Endothelial cell (in vitro differentiated cells): ENCODE measurements at places on chromosomes 11 and 22. TPM values are rescaled to one million over a fixed set of nuclear protein-coding genes. Genes with fewer than 3 reads are reported as not detected.
A peak's percentile ranks its signal among the peaks of the same experiment; 100 is the strongest.

OR2AG1 gene
- not detected for total RNA-seq

RGL4 gene
- total RNA-seq, result 0.15 TPM

CARD18 gene
- not detected for total RNA-seq

SYT13 gene
- total RNA-seq, result 1.4 TPM

APOBEC3B gene
- 1.0 TPM for total RNA-seq

OAF gene
- total RNA-seq, result 15.5 TPM

DNA sequence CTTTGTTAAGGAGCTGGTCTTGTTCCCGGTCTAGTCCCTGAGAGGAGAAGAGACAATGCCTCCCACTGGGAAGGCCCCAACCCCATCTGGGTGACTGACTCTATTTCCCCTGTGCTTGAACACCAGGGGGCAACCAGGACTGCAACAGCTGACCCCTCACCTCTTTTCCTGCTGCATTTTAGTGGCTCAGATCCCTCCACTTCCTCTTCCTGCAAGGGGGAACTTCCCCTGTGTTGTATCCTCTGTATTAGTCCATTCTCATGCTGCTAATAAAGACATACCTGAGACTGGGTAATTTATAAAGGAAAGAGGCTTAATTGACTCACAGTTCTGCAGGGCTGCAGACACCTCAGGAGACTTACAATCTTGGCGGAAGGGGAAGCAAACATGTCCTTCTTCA, 84.3 kb upstream of the LMO1 start:
- DNase-seq, result no peak

DNA sequence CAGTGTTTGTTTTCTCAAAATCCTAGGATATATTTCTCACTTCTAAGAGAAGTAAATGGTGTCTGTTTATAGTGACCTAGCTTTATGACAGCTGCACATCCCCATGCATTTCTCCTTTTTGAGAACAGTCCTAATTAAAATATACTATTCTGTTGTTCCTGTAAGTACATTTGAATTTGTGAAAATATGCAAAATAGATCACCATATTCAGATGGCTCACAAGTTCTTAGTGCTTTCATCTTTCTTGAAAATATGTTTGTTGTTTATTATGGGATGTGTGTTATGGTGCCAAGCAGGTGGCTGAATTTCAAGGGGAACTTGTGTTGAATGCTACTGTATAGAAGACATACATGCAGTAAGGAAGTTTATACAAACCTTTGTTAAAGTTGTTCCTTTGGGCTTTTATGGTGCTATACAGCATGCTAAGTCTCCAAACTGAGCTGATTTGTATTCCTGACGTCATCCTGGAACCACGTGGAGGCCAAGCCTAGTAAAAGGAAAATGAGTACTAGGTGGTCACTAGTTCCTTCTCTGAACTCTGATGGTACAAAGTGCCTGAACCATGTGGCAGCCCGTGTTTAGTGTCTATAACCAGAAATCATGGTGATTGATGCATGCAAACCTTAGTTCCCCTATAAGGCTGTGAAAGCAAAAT, 7.8 kb upstream of the VSTM5 start:
- no peak for DNase-seq

DNA sequence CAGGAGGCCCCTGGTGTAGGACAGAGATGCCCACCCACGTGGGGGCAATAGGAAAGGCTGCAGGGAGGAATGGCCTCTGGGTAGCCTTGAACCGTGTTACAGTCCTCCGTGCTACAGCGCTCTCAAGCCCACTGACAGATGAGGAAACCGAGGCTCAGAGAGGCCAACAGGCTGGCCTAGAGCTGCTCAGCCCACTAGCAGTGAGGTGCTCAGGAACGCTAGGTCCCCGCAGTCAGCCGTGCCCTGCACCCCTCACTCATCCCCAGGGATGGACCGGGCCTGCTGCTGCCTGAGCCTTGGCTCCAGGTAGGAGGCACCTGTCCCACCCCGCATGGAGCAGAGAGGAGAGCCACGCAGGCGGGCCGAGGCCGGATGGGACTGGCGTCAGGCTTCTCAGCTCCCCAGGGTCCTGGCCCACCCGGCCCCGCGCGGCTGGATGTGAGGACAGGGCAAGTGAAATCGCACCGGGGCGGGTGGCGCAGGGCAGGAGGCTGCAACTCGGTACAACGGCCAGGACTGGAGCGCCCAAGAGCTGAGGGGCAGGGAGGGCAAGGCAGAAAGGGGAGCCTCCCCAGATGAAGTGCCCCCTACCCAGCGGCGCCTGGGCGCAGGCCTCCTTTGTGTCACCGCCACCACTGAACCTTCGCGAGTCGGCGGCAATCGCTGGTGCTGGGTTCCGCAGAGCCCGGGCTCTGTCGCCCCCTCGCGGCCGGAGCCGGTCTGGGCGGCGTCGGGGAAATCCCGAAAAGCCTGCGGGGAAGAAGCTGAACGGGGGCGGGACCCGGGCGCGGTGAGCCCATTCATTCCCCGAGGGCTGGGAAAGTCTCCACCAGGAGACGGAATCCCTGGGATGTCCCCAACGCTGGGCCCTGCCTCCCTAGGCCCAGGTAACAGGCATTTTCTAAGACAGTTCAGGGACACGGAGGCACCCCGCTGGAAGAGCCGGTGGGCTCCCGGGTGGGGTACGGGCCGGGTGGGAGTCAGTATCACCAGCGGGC, 8.4 kb upstream of the SLC2A11 start:
- peak; percentile 98 for DNase-seq
